ENCODE measurements at places on chromosomes 7 and 10.

DNA sequence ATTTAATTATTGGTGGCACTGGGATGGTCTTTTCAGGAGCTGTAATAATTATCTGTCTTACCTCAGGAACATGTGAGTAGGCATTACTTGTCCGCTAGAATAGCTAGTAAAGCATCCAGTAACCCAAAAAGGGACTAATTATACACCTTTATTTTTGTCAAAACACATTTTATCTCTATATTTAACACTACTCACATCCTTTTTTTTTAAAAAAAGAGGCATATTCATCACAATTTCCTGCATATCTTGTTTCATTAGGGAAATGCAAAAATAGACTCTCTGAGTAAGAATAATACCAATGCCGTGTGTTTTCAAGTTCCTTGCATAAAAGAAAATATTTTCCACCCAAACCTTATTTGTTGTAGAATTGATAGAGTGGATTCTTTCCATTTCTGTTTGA is 99.5 kb downstream of the VTI1A start:
- DNase-seq, result no peak

GRCh38 chr7:149865437-149865836 is 8.3 kb upstream of the ATP6V0E2 start:
- no peak for DNase-seq

- peak; percentile 2 for DNase-seq
Measured at GRCh38 chr10:5159126-5159525, 25.8 kb downstream of the AKR1C8 start.

DNA sequence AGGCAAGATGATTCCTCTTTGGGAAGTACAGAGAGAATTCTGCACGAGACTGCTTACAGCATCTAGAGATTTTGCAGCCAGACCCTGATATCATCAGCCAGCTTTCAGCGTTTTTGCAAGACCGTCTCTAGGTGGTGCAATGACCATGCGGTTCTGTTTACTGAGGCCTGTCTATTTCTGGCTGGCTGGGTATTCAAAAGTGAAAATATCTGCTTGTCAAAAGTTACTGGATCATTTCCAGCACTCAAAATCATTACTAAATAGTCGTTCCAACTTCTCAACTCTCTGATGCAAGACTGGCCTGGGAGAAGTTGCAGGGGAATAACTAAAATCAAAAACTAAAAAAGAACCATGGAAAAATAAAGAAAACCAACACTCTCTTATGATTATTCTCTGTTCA is 240.1 kb downstream of the ELMO1 start:
- DNase-seq, result peak; percentile 76

GRCh38 chr10:126533644-126534043 is 136.8 kb downstream of the C10orf90 start:
- no peak for DNase-seq
